Tibial artery (tissue), 4 donors: ENCODE measurements at places on chromosomes 3 and 15.

- no peak for DNase-seq
These were observed 25.2 kb upstream of the SLC6A6 start for GRCh38 chr3:14377044-14377837.

DNA sequence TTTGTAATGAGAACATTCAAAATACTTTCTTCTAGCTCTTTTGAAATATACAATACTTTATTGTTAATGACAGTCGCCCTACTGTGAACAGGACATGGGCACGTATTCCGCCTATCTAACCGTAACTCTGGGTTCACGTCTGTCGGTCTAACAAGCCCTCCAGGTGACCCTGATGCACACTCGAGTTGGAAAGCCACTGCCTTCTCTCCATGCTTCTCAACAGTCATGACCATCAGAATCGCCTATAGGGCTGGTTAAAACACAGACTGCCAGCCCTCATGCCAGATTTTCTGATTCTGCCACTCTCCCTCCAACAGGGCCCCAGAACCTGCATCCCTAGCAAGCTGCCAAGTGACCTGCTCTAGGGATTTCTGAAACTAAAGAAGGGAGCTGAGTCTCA, 140.2 kb downstream of the FOXP1 start:
- DNase-seq, result no peak

DNA sequence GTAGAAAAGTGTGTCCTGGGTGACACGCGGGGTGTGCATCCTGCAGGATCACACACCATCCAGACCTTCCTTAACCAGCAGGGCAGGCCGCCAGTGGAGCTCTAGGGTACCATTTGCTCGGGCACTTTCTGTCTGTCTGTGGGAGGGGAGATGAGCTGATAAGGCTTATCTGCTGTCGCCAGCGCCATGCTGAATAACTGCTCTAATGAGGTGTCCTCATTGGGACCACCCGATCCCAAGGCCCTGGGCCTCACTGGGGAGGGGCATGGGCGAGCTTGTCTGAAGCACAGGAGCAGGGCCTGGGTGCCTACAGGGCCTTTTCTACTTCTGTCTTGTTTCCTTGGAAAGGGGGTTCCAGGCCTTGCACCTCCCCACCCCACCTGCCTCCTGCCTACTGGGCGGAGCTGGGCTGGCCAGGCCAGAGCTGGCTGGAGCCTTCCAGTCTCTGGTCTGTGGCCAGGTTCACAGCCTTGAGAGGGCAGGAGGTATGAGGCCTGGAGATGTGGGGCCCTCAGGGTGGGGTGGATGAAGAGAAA, 2.5 kb upstream of the GATA2 start:
- peak; percentile 54 for DNase-seq

DNA sequence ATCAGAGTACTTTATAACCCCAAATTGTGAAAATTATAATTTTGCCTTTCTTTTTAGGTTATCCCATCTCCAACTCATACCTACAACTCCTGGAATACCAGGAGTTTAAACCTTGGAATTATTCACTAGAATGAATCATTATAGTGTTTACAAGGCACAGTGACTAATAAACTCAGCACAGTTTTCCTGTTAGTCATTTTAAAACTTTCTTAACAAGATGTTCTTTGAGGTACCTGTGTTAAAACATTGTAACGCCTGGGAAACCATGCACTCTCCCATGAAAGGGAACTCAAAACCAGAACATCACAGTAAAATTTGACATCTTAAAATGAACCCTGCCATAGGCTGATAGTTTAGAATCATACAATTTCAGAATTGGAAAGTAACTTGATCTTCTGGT, 132.4 kb upstream of the OSTN start:
- DNase-seq, result no peak

DNA sequence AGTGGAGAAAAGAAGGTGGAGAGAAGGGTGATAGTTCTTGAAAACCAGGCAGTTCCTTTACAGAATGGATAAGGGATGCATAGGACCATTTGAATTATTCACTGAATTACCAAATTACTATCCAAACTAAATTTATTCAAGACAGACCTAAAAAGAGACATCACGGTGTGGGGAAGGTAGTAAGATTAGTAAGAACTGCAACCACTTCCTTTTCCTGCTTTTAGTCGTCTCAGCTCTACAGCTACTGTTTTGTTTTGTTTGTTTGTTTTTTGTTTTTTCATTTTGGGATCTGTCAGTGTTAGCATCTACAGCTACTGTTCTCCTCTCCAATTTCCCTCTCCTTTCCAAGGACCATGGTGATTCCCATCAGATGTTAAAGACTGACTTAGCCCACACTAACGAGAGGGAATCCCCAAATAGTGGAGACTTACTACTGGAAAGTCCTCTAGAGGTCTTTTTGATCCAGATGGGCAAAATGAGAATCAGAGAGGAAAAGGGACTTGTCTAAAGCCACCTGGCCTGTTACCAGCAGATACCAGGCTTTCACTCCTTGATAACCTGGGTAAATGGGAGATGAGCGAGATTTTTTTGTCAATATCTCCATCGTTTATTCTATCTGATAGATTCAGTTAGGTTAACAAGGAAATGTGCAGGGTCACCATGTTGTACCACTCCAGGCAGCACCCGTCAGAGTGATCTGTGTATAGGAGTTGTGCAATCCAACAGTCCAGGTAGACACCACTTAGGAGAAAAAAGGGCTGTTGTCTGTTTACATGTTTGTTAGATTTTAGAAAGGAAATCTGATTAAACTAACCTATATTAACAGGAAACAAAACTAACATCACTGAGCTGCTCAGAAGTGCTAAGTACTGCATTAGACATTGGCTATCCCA, 6.0 kb downstream of the HCLS1 start:
- DNase-seq, result no peak

- no peak for DNase-seq
These were observed 62.9 kb upstream of the ULK4 start for GRCh38 chr3:42024591-42025351.

- no peak for DNase-seq
These were observed 182.2 kb downstream of the UBE2E2 start for GRCh38 chr3:23385327-23385726.

- no peak for DNase-seq
These were observed 35.5 kb downstream of the GADL1 start for GRCh38 chr3:30858894-30859389.

GRCh38 chr3:149476225-149476624, 1.7 kb downstream of the TM4SF4 start:
- DNase-seq, result no peak

- peak; percentile 54 for DNase-seq
These were observed 19.5 kb upstream of the TIMP4 start for GRCh38 chr3:12178091-12178820.

GRCh38 chr3:61796911-61797310, 235.5 kb downstream of the PTPRG start:
- no peak for DNase-seq
